ENCODE measurements at places on chromosomes 4 and X. TPM values are rescaled to one million over a fixed set of nuclear protein-coding genes. Genes with fewer than 3 reads are reported as not detected.

The UNC5C gene
- total RNA-seq, result 0.48 TPM

DNA sequence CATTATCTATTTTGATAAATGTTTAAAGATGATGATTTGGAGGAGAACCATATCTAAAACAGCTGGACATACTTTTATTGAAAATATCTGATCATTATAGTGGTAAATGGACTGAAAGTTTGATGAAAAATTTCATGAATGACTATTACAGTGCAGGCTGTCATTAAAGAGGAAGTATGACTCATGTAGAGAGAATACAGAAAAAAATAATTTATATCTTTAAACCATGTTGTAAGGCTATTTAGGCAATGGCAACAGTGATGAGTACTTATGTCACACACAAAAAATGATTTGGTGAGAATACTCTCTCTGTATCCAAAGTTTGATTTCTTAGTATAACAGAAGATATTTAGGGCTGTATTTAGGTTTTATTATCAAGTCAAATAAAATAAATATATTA lies 3.9 kb upstream of the GLRB start:
- DNase-seq, result no peak
- no peaks in the 10 kb centered on the region for H3K36me3 ChIP-seq
- H3K27me3 ChIP-seq, result peaks cover 2% of the 10 kb centered on the region

DNA sequence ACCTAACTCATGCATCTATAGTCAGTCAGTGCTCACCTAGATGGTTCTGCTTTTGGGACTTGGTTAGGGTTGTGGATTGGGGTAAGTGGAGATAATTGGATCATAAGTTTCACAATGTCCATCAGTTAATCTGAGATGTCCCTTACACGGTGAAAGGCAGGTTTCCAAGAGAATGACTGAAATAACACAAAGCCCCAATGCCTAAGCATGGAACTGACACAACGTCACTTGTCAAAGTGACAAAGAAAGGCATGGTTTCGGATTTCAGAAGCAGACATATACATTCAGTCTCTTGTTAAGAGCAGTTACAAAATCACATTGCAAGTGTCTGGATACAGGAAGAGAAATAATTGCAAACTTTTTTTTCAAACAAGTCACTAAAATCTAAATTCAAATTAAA lies 1456.9 kb downstream of the TECRL start:
- no peaks in the 10 kb centered on the region for H3K36me3 ChIP-seq
- DNase-seq, result no peak
- H3K27ac ChIP-seq, result no peak overlapping the region
- H3K4me1 ChIP-seq, result no peaks in the 10 kb centered on the region
- no peaks in the 10 kb centered on the region for H3K27me3 ChIP-seq

GRCh38 chr4:55445921-55446577 lies 50.3 kb downstream of the TMEM165 start:
- H3K4me3 ChIP-seq, result no peak overlapping the region
- H3K4me1 ChIP-seq, result no peaks in the 10 kb centered on the region
- DNase-seq, result no peak
- H3K27me3 ChIP-seq, result no peaks in the 10 kb centered on the region
- H3K27ac ChIP-seq, result no peak overlapping the region

All from GM12878 (cell line).